ENCODE measurements at places on chromosomes 4 and X. TPM values are rescaled to one million over a fixed set of nuclear protein-coding genes. Genes with fewer than 3 reads are reported as not detected.

Gene ZNF185
- total RNA-seq, result 0.83 TPM

Gene XKRX
- total RNA-seq, result 0.23 TPM

Gene ARHGEF6
- total RNA-seq, result 77.9 TPM

Gene MBNL3
- 16.2 TPM for total RNA-seq

Gene GASK1B
- total RNA-seq, result not detected

Gene SLC6A14
- not detected for total RNA-seq

Gene FAM47E
- not detected for total RNA-seq

Gene CYSLTR1
- 10.2 TPM for total RNA-seq

Gene PHOX2B
- total RNA-seq, result not detected

Gene PRRG3
- not detected for total RNA-seq

Gene GUCY1B1
- total RNA-seq, result 0.30 TPM

Measured in activated T-helper 2 cell treated with anti-CD3 and anti-CD28 coated beads, Interferon-gamma antibody, Interleukin-2, Interleukin-4, amounts not matched to agents 10 μg/mL and 5 μg/mL and 100 μg/mL, durations not matched to agents 14 hours and 24 hours and 36 hours (primary cell).